ENCODE measurements at places on chromosomes 5 and 9. TPM values are rescaled to one million over a fixed set of nuclear protein-coding genes. Genes with fewer than 3 reads are reported as not detected.

DNA sequence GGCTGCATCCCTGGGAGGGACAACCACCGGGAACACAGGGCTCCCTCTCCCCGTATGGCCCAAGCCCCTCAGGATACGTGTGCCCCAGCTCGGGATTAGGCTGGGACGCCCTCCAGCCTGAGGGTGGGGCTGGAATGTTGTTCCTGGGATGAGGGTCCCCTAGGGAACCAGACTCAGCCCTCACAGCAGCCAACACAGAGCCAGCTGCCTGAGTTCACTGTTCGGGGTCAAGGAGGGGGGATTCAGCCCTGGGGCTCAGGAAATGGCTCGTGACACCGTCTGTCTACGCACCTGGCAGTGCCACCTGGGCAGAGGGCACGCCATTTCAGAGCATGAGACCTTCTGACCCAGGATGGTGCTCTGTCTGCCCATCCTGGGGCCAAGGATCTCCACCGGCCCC, 8.9 kb downstream of the RNF44 start:
- H3K27me3 ChIP-seq: no peaks in the 10 kb centered on the region
- no peak overlapping the region for H3K4me3 ChIP-seq
- DNase-seq: no peak
- peaks cover 3% of the 10 kb centered on the region for H3K36me3 ChIP-seq

- H3K4me3 ChIP-seq: no peak overlapping the region
- H3K36me3 ChIP-seq: no peaks in the 10 kb centered on the region
- peak; percentile 45 for DNase-seq
- H3K4me1 ChIP-seq: no peaks in the 10 kb centered on the region
These were observed 234.3 kb upstream of the ANKH start for GRCh38 chr5:15105799-15106393.

- no peak overlapping the region for H3K27ac ChIP-seq
- peaks cover 1% of the 10 kb centered on the region for H3K27me3 ChIP-seq
- no peaks in the 10 kb centered on the region for H3K36me3 ChIP-seq
- no peak overlapping the region for H3K4me3 ChIP-seq
- no peak for DNase-seq
These were observed 201.2 kb downstream of the TARS1 start for GRCh38 chr5:33641744-33642505.

GRCh38 chr5:69049151-69049550, 44.7 kb upstream of the SLC30A5 start:
- no peak overlapping the region for H3K27ac ChIP-seq
- H3K27me3 ChIP-seq: no peaks in the 10 kb centered on the region
- no peak for DNase-seq
- H3K4me3 ChIP-seq: no peak overlapping the region
- H3K4me1 ChIP-seq: peaks cover 3% of the 10 kb centered on the region

DNA sequence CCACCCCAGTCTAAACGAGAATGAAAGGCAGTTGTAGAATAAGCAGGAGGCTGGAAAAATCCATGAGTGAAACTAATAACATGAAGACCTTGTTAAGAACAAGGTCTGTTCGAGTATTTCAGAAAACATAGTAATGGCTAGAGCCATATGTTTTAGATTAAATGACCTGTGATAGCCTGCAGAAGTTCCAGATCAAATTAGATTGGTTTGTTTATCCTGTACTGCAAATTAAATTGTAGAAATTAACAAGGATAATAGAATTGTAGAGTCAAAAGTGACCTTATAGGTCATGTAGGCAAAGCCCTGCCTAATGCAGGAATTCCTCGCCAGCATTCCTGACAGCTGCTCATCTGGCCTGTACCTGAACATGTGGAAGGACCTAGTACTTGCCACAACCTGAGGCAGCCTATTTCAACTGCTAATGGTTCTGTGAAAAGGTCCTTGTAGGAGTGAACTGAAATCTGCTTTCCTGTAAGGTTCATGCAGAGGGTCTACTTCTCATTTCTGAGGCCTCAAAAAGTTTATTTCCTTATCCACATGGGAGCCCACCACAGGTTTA, 17.2 kb downstream of the LIX1 start:
- DNase-seq: no peak
- no peak overlapping the region for H3K4me3 ChIP-seq
- H3K27me3 ChIP-seq: no peaks in the 10 kb centered on the region
- 0 out of 2 replicates have a peak, but pooled peaks cover 5% of the 10 kb centered on the region for H3K4me1 ChIP-seq
- H3K36me3 ChIP-seq: no peaks in the 10 kb centered on the region
- no peak overlapping the region for H3K27ac ChIP-seq

DNA sequence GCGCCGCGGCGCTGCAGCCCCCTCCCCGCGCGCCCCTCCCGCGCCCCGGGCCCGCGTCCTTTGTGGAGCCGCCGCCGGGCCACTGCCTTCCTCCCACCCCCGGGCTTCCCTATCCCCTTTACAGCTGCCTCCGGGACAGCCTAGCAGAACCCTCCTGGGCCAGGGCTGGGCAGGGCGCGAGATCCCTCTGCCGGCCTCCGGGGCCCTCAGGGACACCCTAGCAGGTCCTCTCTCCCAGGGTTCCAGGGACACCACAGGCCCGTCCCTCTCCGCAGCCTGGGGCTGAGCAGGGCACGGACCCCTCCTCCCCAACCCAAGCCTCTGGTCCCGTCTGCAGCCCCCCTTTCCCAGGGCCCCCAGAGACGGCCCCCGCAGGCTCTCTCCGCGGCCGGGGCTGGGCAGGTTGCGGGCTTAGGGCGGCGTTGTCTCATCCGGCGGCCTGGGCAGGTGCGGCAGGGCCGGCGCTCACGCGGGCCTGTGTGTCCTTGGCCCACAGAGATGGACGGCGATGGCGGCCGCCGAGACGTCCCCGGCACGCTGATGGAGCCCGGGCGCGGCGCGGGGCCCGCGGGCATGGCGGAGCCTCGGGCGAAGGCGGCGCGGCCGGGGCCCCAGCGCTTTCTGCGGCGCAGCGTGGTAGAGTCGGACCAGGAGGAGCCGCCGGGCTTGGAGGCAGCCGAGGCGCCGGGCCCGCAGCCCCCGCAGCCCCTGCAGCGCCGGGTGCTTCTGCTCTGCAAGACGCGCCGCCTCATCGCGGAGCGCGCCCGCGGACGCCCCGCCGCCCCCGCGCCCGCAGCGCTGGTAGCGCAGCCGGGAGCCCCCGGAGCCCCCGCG, 710 bp downstream of the WNK2 start:
- peak; percentile 38 for DNase-seq
- H3K4me1 ChIP-seq: no peaks in the 10 kb centered on the region
- H3K27ac ChIP-seq: no peak overlapping the region
- no peaks in the 10 kb centered on the region for H3K36me3 ChIP-seq

The TMC1 gene
- total RNA-seq: not detected

The ZNF484 gene
- total RNA-seq: 3.6 TPM
